Activated naive CD4-positive, alpha-beta T cell treated with Interleukin-2 at 50 U/mL for 16 hours (primary cell): ENCODE measurements at places on chromosomes 2 and 18.

- no peak for DNase-seq
Measured at GRCh38 chr18:77910347-77910746, 660.7 kb downstream of the GALR1 start.

DNA sequence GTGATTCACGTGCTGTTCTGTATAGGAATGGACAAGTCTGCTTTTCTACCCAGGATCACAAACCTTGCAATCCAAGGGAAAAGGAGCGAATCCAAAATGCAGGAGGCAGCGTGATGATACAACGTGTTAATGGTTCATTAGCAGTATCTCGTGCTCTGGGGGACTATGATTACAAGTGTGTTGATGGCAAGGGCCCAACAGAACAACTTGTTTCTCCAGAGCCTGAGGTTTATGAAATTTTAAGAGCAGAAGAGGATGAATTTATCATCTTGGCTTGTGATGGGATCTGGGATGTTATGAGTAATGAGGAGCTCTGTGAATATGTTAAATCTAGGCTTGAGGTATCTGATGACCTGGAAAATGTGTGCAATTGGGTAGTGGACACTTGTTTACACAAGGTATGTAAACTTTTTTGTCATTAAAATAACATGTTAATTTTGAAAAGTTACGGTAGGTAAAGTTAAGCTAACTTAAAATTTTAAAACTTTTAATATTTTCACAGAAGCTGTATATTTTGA is 33.0 kb downstream of the PPM1B start:
- no peak for DNase-seq

DNA sequence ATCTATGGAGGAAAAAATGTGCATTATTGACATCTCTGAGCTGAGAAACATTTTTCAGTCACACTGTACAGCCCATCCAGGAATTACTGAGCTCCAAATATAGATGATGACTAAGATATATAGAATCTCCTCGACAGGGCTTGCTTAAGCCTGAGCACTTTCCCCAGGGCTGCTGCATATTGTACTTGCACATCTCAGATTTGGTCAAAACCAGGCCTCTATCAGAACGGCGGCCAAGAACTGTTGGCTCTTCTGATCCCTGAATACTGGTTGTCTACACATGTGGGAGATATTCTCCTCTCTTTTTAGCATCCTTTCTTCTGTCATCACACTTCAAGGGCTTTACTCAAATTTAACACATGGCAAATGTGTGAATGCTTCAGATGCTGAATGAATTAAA is 201.5 kb upstream of the SLC35G4 start:
- no peak for DNase-seq

- DNase-seq = no peak
Measured at GRCh38 chr18:30358555-30358954, 684.0 kb downstream of the DSC3 start.

DNA sequence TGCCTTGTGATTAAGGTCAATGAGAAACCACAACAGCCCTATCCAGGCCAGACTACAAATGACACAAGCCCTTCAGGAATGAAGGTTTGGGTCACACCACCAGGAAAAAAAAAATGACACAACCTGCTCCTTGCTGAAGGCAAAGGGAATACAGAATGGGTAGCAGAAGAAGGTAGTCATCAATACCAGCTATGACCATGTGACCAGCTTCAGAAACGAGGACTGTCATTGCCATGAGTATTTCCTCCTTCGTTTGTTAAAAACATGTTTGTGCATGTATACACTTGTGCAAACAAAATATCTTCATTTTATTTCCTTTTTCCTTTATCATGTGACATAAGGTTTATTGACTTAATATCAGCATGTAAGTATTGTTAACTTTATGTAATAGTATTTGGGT is 226.6 kb downstream of the CDH19 start:
- no peak for DNase-seq

GRCh38 chr2:232281858-232282507 is 96.6 kb upstream of the ALPP start:
- DNase-seq = no peak

DNA sequence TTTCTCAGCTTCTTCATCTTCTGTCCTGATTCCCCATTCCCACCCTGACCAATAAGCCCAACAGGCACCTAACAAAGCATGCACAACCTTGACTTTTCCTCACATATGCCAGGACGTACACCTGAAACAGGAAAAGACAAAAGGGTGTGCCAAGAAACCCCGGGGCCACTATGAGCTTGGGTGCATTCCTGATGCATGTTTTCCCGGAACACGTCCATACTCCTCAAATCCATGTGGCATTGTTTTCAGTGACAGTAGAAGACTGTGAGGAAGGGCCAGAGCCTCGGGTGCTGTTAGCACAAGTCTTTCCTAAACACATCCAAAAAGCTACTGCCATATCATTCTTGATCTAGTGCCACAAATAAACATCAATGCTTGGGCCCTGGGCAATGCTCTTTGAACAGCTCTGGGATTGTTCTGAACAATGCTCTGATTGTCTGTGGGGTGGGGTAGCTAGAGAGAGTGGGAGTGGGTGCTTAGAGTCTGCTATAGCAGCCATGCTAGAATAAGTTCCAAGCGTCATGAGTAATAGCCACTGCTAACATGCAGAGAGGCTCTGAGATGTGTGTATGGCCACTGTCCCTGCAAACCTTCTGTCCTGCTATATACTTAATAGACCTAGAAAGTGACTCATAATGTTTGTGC is 181.7 kb upstream of the CRIM1 start:
- no peak for DNase-seq

- no peak for DNase-seq
Measured at GRCh38 chr2:46701152-46701551, 214.5 kb downstream of the MCFD2 start.

GRCh38 chr2:46872902-46873603 is 42.6 kb downstream of the MCFD2 start:
- no peak for DNase-seq

- no peak for DNase-seq
Measured at GRCh38 chr2:149885468-149885867, 297.9 kb upstream of the MMADHC start.

DNA sequence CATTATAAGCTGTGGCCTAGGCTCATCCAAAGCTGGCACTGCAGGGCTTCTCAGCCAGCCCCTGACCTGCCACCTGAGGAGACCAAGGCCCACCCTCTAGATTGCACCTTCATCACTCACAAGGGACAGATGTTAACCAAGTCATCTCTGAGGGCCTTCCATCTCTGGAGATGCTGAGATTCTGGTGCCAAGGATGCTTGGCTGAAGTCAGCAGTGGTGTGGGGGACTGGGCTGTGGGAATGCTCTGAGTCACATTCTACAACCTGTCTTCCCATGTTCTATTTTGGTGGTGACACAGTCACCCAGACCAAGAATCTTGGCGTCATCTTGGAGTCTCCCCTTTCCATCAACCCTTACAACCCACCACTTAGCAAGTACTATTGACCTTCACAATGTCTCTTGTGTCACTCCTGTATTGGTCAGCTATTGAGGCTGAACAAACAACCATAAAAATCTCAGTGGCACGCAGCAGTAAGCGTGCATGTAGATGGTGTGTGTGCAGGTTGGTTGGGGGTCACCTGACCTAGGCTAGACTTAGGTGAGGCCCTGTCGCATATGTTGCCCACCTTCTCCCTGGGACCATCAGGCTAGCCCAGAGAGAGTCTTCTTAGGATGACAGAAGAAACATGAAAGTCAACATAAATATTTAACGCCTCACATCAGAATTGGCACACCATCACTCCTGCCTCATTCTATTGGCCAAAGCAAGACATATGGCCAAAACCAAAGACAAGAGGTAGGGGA is 135.0 kb downstream of the SMAD7 start:
- no peak for DNase-seq

GRCh38 chr18:9965711-9966624 is 52.2 kb downstream of the VAPA start:
- no peak for DNase-seq

- no peak for DNase-seq
Measured at GRCh38 chr2:101558740-101559525, 84.0 kb upstream of the RFX8 start.

DNA sequence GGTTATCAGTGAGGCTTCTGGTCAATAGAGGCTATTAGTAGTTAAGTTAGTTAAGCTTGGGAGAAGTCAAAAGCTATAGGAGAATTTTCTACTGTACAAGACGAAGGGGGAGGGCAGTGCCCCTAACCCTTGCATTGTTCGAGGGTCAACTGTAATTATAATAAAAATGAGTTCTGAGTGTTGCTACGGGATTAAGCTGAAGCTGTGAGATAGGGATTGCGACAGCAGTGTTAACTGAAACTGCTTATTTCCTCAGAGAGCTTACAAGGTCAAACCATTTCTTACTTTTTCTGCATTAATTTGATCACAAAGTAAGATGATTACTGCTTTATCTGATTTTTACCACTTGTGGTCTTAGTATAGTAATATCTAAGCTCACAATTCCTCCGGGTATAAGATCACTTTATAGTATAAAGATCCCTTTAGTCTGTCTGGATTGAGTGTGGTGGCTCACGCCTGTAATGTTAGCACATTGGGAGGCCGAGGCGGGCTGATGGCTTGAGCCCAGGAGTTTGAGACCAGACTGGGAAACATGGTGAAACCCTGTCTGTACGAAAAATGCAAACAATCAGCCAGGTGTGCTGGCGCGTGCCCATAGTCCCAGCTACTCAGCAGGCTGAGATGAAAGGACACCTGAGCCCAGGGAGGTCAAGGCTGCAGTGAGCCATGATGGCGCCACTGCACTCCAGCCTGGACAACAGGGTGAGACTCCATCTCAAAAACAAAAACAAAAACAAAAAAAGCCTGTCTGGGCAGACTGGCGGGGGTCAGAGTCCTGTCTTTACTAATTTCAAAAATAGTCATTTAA is 119.5 kb upstream of the TLK1 start:
- no peak for DNase-seq

- no peak for DNase-seq
Measured at GRCh38 chr2:225177098-225177497, 134.8 kb upstream of the DOCK10 start.

GRCh38 chr2:100643906-100644501 is 81.2 kb downstream of the PDCL3 start:
- DNase-seq = no peak

DNA sequence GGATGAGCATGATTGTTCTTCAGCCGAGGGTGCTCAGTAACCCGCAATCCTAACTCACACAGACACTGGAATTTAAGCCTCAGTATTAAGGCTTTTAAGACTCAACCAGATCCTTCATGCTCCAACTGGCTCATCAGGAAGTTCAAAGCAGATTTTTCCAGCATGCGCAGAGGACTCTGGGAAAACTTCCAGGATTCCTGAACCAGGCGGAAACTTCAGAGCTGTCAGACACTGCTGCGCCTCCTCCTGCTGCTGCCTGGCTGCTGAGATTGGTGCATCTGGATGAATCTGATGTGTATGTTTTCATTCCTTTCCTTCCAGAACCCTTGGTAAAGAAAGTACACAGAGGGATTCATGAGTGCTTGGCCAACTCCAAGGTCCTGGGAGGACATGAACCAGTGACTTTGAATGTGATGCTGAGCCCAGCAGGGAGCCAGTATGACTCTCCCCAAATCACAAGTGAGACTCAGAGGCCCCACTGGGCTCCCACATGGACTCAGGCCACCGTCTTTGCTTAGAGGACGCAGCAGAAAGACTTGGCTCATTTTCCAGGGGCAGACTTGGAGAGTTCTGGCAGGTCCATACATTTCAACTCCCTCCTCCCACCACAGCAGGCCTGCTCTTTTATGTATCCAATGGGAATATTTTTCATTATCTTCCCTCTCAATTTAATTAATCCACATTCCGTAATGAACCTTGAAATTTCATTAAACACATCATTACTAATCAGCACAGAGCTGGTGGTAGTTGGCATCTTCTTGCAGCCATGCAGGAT is 143.5 kb upstream of the HDAC4 start:
- DNase-seq = no peak

- DNase-seq = peak; percentile 24
Measured at GRCh38 chr18:11553098-11553940, 56.1 kb upstream of the SLC35G4 start.
